WTC11 (cell line): ENCODE measurements at places on chromosomes 4 and X.

DNA sequence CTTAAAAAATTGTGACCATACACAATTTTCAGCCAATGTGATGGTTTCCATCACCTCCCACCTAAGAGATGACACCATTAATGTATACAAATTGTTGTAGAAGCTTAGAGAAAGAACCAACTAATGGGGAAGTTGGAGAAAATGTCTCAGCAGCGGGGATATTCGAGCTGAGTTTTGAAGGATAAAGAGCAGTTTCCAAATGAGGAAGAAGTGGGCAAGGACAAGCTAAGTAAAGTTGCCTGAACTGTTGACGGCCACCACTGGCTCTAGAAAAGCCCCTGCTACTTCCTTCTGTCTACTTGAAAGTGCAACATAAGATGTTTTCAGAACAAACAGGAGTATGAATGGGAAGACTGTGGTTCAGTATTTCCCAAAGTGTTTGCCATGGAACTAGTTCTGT, 92.0 kb downstream of the CHRNA9 start:
- no peak for DNase-seq

- DNase-seq = no peak
These were observed 18.0 kb upstream of the WWC2 start for GRCh38 chr4:183081116-183081469.

- no peak for DNase-seq
These were observed 5.0 kb downstream of the RPL9 start for GRCh38 chr4:39453738-39454137.

- DNase-seq = no peak
These were observed 71.5 kb downstream of the IRF2 start for GRCh38 chr4:184402740-184403383.

GRCh38 chrX:44945736-44946135, 72.7 kb downstream of the KDM6A start:
- DNase-seq = no peak
